ENCODE measurements at places on chromosomes 5 and 9.

DNA sequence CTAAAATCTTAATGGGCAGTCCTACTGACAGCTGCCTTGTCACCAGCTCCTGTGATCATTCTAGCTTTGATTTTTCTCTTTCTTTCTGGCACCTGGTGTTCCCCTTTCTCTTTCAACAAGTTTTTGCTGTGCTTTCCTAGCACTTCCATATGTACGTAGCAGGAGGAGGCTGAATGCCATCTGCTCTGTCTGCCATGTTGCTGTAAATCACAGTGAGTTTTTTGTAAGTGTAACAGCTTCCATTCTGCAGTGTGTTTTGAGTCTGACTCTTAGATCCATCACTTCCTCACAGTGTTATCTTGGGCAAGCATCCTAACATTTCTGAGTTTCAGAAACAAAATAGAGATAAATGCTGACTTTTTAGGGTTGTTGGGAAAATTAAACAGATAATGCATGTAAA lies 247.9 kb downstream of the DOCK8 start:
- no peak for DNase-seq

- no peak for DNase-seq
Observed at GRCh38 chr5:107361945-107362344, 308.8 kb downstream of the EFNA5 start.

DNA sequence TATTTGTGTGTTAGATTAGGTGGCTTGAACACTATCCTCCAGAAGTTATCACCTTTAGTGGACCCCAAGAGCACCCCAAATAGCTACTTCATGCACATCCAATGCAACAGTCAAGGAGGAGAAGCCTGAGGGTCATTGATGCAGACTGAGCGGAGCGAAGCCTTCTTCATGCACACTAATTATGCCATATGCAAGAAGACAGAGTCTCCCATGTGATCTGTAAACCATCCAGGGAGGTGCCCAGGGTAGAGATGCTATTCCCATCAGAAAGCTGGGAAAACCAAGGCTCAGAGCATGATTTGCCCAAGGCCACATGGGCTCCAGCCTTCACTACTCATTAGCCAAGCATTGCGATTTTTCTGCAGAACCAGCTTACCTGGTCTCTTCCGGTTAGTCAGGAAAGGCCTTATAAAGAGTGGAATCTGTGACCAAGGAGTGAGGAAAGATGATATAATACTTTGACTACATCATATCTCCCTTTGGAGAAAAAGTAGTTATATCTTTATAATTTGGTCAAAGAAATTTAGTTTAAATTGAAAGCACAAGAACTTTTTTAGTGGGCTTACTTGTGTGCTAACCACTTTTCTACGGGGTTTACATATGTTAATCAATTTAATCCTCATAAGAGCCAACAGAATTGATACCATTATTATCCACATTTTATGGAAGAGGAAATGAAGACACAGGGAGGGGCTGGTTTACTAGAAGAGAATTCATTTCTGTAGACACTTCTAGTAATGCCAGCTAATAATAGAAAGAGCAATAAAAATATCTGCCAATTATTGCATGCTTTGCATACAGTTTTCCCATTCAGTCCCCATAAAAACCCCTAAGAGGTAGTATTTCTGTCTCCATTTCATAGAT lies 220.0 kb downstream of the ESM1 start:
- DNase-seq = no peak

DNA sequence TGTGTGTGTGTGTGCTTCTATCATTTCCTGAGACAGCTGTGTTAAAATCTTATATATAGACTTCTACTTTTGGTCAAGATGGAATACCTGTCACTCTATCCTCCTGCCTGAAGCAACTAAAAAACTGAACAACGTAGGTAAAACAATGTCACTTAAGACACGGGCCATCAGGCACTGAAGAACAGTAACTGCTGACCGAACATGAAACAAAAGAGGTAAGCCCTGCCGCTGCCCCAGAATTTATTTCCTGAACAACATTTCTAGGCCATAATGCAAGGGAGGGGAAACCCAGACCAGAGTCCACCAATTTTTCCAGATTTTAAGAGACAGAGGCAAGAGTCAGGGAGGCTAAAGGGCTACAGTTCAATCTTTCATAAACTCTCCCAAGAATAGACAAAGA lies 156.0 kb downstream of the CDC42SE2 start:
- no peak for DNase-seq

GRCh38 chr9:89065921-89066320 lies 74.7 kb downstream of the S1PR3 start:
- DNase-seq = no peak

DNA sequence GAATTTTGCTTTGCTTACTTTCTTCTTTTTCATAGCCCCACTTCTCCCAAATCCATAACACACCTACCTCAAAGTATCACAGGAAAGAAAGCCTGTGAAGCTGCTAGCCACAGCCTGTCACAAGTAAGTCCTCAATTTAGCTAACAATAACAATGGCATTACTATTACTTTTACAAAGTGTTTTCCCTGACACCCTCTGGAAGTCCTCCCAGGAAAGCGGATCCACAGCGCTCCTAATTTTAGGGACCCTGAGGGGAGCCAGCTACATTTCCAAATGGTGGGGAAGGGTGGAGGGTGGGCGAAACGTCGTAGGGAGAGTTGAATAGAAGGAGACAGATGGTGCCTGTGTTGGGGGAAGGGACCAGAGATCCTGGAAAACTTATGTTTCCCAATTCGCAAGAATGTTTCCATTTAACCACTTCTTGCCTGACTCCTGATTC lies 523 bp upstream of the WWC1 start:
- no peak for DNase-seq

- no peak for DNase-seq
Observed at GRCh38 chr5:98975682-98976407, 47.0 kb upstream of the CHD1 start.

DNA sequence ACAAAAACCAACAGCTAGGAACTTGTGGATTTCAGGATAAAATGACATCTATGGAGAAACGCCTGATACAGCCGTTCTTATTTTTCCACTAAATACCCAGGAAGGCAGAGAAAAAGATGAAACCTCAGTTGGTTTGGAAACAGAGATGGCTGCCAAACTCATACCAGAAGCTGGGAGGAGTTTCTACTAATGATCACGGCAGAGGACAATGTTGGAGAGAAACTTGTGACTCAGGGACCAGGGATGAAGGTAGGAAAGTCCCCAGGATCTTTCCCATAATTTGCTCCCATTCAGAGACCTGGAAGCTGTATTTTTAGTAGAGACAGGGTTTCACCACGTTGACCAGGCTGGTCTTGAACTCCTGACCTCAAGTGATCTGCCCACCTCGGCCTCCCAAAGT lies 187.1 kb upstream of the IER5L start:
- no peak for DNase-seq

DNA sequence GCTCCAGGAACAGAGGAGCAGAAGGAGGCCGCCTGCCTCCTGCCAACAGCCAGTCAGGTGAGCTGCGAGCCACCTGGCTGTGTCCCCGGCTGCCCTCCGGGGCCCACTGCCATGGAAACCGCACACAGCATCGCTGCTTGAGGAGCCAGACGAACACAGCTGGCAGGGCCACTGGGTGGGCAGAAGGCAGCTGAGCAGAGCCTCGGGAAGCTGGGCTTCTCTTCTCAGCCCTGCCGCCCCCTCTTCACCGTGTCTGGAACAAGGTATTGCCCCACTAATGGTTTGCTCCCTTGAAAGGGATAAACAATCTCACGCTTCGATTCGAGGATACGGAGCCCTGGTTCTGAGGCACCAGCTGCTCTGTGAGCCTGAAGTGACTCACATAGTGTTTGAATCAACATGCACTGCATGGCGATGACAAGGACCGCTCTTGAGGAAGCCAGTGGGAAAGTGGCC lies 63.7 kb upstream of the RUFY1 start:
- no peak for DNase-seq

- no peak for DNase-seq
Observed at GRCh38 chr9:133499892-133500270, 21.0 kb upstream of the SLC2A6 start.

DNA sequence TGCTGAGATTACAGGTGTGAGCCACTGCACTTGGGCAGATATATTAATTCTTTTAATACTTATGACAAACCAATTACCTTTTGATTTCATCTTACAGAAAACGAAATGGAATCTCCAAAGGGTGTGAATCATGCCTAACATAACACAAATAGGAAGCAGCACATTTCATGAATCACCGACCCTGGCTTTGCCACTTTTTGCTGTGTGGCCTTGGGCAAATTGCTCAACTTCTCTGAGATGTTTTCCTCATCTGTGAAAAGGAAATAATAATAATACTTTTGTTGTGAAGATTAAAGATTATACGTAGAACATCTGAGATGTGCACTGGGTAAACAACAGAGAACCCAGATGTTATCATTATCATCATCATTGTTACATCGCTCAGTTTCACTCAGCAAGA lies 50.7 kb upstream of the FREM1 start:
- no peak for DNase-seq

DNA sequence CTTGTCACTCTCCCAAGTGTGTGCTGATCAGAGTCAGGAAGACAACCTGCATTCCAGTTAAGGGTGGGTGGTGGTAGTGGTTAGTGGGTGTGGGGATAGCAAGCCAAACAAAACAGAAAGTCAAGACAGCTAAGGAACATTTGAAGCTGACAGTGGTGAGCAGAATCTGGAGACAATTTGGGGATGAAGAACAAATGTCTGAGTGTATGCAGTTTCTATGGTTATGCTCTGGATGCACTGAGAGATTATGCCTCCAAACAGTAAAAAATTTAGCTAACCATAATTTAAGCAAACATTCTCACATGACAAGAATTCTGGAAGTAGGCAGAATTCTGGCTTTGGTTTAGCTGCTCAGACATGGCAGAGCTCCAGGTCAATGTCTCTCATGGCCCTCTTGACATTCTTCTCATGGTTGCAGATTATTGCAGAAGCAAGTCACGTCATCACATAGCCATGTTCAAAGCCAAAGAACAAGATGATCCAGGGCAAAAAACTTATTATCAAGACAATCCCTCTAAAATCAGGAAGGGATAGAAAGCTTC lies 148.7 kb downstream of the LURAP1L start:
- DNase-seq = no peak

GRCh38 chr9:76456202-76456926 lies 2.6 kb upstream of the GCNT1 start:
- DNase-seq = no peak

- DNase-seq = no peak
Observed at GRCh38 chr5:7849681-7850394, 1.1 kb downstream of the CFAP90 start.

DNA sequence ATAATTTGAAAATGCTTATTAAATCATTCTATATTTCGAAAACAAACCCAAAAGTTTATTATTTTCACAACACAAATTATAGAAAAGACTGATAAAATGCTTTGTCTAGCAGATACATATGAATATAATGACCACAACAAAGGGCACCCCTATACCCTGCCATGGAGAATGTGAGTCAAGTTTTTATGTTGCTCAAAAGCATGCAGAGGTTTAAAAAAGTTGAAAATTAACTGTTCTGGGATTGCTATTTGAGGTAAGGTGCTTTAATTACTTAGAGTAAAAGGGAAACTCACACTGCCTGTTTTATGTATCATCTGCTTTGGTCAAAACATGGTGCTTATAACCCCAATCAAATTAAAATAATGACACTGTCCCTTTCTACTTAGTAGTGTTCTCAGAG lies 41.0 kb downstream of the MLANA start:
- no peak for DNase-seq

DNA sequence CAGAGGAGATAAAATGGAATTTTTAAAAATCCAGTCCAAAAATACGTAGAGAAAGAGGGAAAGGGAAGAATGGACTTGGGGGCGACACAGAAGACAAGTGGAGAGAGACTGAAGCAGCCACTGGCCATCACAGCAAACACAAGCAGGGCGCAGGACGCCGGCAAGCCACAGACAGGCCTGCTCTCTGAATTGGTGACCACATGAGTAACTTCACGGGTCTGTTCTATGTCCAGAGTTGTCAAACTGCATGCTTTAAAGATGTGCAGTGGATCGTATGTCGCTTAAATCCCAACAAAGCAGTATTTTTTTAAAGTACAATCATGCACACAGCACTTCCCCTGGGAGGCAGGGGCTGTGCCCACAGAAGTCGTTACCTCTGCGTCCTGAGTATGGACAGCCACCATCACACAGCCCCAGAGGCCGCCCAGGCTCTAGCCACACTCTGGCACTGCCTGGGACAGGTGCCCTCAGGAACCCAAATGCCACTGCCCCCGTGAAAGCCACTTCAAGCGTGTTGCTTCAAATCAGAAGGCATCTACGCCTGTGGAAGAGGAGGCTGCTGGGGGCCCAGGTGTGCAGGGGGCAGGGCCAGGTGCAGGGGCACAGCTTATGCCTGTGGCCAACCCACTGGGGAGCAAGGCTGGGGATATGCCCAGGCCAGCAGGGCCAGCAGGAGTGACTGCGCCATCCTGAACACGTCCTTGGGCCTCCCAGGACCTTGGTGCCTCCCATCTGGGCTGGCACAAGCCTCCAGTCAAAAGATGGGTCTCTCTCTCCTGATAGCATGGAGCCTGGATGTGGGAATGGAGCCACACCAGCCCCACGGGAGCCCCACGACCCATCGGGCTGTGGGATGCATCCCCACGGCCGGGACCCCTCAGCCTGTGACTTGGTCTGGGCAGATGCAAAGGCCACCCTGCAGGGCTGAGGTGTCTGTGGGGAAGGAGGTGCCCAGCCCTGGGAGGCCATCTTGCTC lies 5.9 kb upstream of the LRRC14B start:
- DNase-seq = no peak

DNA sequence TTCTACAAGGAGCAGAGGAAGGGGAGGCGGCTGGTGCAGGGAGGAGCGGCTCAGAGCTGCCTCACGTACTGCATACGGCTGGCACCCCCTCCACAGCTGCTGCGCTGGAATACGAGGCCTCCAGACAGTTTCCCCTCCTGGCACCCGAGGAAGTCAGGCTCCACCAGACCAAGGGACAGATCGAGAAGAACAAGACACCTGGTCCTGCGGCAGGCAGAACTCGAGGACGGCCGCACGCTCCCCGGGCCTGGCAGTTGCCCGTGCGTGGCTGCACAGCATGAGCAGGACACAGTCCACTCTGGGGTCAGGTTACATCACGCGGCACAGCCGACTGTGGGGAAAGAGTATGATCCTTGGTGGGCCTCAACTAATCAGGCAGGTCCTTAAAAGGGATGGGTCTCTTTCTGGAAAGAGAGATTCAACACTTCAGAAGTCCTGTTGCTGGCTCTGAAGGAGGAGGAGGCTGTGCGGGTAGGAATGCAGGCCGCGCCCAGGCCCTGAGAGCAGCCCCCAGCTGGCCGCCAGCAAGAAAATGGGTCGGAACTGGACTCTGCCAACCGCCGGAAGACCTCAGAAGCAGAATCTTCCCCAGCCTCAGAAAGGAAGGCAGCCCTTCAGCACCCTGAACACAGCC lies 11.6 kb downstream of the UBAC1 start:
- DNase-seq = no peak

GRCh38 chr9:134321531-134321930 lies 4.7 kb upstream of the RXRA start:
- DNase-seq = no peak

GRCh38 chr9:93897075-93897970 lies 57.8 kb downstream of the BARX1 start:
- DNase-seq = no peak

- no peak for DNase-seq
Observed at GRCh38 chr5:7105358-7105757, 290.6 kb upstream of the ADCY2 start.

GRCh38 chr5:80925931-80926330 lies 34.2 kb upstream of the RASGRF2 start:
- DNase-seq = no peak
